SK-N-MC (cell line): ENCODE measurements at places on chromosomes 5 and 9.

GRCh38 chr5:40999966-41000365, 71.2 kb downstream of the MROH2B start:
- no peak for DNase-seq

DNA sequence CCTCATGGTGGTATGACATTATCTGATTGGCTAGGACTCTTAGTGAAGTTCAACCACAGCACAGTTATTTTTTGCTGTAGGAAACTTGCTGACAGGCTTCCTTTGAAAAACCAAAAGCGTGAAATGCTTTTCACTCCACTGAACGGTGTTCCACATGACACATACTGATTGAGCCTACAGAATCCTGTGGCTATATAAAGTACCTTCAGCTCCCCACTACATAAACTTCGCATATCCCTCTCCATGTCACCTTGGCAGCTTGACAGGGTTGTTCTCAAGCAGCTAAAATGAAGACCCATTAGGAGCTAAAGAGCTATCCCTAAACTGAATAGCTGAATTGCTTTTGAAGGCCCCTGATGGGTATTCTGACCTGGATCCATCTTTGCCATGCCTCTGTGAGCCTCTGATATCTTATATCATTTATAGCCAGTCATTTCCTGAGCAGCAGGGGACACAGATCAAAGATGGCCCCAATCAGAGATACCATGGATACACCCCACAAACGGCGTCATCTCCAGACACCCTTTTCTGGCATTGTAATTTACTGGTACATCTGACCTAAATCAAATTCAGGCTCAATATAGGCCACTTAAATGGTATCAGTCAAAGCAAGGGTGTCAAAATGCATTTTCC, 91.5 kb downstream of the APBA1 start:
- no peak for DNase-seq

- DNase-seq, result no peak
Measured at GRCh38 chr9:34203275-34203991, 24.6 kb downstream of the UBAP1 start.

- DNase-seq, result no peak
Measured at GRCh38 chr5:76299592-76299991, 103.5 kb upstream of the IQGAP2 start.

- DNase-seq, result no peak
Measured at GRCh38 chr5:89866410-89866809, 543.1 kb downstream of the CETN3 start.

DNA sequence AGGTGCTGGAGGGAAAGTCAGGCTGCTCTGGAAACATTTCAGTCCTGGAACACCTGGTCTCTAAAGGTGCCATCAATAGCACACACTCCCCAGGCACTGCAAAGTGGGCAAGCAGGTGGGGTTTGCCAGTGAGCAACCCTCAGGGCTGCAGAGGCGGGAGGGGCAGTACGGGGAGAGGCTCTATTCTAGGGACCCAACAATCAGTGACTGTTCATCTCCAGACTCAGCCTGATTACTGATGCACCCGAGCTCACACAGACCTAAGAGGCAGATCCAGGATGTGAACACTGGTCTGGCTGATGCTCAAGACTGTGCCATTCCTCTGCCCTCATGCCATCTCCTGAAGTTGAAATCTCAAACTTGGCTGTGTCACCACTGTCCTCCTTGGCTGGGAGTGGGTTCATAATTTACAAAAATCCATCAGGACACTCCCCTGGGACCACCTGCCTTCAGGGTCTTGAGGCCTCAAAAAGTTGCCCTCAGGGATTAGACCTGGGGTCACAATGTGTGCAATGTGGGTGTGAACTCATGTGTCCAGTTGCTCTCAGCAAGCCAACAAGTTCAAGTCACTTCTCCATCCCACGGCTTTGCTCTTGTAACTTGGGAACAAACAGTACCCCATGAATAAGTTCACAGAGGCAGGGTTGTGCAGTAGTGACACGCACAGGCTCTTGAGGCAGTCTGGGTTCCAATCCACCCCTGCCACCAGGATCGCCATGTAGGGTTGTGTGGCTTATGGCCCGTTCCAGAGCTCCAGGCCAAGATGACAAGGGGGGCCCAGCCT, 19.9 kb upstream of the KCNMB1 start:
- no peak for DNase-seq

GRCh38 chr5:40871177-40871576, 30.0 kb downstream of the CARD6 start:
- DNase-seq, result no peak

DNA sequence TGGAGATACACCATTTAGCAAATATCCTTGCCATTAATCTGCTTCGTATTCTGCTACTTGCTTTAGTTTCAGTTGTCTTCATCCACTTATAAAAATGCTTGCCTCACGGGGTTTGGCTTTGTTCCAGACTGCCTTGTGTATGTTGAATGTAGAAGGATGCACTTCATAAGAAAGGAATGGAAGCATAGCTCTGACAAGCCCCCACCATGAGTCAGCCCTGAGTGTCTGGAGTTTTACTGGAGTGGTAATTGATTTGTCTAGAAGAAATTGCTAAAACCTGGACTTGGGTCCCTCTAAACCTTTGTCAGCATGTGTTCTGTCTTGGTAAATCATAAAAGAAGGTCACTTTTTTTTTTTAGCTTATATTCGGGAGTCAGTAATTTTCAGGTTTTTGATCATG, 4.6 kb downstream of the TEX48 start:
- DNase-seq, result peak; percentile 98

- DNase-seq, result no peak
Measured at GRCh38 chr9:137163365-137163715, 6.5 kb downstream of the LRRC26 start.

GRCh38 chr5:54541823-54542783, 24.5 kb downstream of the SNX18 start:
- DNase-seq, result no peak

DNA sequence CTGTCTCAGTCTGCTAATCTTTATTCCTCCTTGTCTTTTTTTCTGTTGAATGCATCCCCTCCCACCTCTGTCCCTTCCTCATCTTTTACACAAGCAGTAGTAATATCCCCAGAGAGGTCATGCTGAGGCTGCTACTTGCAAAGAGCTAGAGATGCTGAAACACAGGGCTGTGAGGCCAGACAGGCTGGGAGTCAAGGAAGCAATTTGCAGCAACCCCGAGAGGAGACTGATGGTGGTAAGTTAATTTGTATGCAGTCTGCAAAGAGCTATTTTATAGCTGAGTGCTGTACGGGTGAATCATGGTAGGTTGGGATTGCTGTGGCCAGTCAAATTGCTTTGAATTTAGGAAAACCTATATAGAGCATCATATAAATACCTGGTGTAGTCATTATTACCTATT, 90.2 kb upstream of the SLC24A2 start:
- no peak for DNase-seq

- no peak for DNase-seq
Measured at GRCh38 chr5:136193322-136193935, 467 bp upstream of the SMIM32 start.

DNA sequence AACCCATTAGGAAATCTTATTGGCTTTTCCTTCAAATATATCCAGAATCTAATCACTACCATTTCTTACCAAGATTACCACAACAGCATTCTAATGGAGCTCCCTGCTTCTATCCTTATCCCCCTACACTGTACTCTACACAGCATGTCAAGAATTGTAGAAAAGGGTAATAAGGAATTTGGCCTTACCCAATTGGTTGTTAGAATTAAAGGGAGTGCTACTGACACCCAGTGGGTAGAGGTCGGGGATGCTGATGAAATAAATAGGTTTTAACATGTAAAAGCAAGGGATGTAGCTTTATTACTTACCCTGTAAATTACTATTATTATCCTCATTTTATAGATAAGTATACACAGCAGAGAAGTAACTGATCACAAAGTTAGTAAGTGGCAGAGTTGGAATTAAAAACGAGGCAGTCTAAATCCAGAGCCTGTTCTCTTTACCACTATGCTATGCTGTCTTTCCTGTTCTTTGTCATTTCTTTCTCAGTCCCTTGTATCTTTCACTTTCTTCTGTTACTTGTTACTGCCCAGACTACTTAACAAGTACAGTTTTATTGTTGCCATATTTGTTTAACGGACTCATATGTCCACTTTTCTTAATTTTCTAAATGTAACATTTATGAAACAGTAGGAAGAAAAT, 10.5 kb downstream of the SLC38A9 start:
- no peak for DNase-seq

- no peak for DNase-seq
Measured at GRCh38 chr5:39256477-39257235, 37.3 kb upstream of the FYB1 start.

GRCh38 chr5:43663916-43664315, 60.9 kb downstream of the NNT start:
- DNase-seq, result no peak

DNA sequence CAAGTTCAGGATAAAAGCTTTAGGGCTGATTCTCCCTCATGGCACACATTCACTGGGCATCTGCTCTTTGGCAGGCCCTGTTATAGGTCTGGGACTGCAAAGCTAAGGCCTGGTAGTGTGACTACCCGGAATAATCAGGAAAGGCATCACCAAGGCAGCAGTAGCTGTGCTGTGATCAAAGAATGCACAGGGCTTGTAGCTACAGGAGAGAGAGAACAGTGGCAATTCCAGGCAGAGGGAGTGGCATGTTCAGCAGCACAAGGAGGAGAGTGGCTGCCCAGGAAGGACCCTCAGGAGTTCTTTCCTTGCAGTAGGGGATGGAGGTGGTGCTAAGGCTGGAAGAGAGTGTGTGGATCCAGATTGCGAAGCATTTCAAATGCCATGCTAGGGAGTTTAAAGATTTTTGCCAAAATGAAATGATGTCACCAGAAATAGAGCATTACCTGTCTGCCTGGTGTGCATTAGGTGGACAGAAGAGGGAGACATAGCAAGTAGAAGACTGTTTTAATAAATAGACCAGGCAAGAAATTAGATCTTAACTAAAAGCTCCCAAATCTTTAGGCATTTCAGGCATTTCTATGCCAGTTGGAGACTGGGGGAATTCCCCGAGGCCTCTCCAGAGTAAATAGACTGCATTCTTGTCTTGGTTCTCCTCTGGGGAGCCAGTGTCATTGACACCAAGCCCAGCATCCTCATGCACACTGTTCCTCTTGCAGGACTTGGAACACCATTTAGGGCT, 69.1 kb downstream of the GPR21 start:
- DNase-seq, result no peak

DNA sequence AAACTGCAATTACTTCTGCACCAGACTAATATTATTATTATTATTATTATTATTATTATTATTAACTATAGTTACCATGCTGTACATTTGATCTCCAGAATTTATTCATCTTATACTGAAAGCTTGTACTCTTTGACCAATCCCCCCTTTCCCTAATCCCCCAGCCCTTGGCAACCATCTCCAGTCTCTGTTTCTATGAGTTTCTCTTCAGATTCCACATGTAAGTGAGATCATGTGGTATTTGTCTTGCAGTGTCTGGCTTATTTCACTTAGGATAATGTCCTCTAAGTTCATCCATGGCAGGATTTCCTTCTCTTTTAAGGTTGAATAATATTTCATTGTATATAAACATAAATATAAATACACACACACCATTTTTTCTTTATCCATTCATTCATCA, 287.0 kb upstream of the DAB2 start:
- no peak for DNase-seq

GRCh38 chr9:118094387-118094786, 390.2 kb downstream of the TLR4 start:
- DNase-seq, result no peak

GRCh38 chr5:429453-430188, 13.4 kb upstream of the EXOC3 start:
- no peak for DNase-seq

DNA sequence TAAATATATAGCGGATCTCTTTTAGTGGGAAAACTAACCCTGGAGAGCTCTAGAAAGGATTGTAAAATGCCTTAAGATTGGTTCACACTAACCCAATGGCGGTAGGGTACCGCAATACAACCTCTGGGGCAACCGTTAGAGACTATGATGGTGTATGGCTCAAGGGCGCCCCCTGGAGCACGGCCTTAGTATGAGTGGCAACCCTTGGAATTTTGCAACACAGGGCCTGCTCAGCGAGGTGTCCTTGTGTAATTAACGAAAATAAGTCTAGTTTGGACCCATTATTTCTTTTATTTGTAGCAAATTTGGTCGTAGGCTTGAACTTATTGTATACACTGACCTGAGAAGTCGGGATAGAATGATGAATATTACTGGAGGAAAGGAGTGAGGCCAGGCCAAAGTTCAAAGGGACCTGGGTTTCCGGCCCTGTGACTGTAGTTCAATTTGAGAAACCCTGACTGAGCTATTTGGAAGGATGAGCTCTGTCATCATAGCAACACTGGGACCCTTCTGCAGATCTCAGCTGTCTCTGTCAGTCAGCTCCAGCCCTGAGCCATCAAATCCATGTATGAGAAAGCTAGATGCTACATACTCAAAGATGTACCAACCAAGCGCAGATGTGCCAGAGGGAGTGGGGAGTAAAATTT, 54.8 kb downstream of the CAMK4 start:
- DNase-seq, result no peak

GRCh38 chr5:90193185-90193822, 216.3 kb downstream of the CETN3 start:
- DNase-seq, result no peak

- no peak for DNase-seq
Measured at GRCh38 chr5:2576823-2577222, 174.7 kb downstream of the IRX2 start.

DNA sequence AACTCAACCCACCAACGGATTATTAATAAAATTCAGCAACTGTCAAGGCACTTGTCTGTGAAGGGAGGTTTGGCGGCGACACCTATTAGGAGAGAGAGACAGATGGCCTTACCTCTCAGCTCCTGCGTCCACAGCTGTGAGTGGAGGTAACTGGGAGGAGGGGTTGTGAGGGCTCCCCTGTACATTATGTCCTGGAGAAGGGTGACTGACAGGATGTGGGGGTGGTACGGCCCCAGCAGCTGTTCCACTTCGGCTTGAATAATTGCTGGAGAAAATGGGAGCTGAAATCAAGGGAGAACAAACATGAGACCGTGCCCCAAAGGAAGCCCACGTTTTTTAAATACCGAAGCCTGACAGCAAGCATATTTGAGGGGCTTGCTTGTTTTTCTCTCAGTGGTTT, 353.5 kb upstream of the RFX3 start:
- DNase-seq, result no peak

DNA sequence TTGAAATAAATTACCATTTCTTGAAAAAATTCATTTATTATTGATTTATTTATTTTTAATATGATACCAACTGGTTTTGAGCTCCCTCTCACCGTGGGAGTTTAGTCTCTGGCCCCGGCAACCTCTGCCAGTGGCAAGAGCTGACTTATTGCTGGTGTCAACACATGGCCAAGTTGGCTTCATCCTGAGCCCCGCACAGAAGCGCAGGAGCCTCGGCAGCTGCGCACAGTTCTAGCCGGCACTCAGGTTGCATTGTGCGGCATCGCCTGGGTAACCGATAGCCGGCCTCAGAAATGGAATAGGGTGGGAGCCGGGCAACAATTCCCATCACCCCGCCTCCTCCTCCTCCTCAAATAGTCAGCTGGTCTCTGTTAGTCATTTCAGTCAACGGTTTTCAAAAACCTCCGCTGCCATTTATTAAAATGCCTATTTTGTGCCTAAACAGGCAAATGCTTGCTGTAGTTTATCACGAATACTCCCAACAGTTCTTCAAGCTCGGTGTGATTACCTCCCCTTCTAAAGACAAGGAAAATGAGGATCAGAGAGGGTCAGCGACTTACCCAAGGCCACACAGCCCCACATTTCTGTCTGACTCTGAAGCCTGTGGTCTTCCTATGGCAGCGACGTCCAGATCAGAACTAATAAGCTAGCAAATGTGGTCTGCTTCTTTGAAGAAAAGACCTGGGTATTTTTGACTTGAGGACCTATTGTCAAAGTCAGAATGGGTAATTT, 15.7 kb upstream of the MSX2 start:
- DNase-seq, result no peak
